ENCODE measurements at places on chromosomes 12 and 14.

DNA sequence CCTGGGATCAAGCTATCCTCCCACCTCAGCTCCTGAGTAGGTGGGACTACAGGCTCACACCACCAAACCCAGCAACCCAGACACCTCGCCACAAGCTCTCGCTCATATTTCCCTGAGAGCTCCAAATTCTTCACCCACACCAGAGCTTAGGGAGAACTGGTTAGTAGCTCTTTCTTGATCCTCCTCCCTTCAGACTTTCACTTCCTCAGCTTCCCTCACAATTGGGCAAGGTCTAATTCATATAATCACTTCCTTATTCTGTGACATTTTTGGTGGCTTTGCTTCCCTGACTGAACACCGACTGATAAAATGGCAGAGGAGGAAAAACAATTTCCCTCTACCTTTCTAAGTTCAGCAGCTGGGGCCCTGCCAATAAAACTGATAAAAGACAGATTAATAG is 88.5 kb downstream of the GXYLT1 start:
- DNase-seq = no peak

- no peak for DNase-seq
These were observed 1.7 kb downstream of the CDK17 start for GRCh38 chr12:96398424-96399119.

DNA sequence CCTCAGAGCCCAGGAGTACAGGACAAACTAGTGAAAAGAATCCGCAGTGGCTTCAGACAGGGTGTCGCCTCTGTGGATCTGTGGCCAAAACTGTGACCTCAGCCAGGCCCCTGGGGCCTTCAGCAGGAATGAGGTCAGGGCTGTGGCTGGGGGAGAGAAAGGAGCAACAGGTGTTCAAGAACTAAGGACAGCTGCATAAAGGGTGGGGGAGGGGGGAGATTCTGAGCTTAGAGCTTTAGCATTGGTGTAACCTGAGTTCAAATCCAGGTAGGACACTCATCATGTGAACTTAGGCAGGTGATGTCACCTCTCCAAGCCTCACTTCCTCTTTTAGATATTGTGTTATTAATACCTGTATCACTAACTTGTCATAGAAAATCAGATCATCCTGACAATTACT is 40.9 kb upstream of the CORO1C start:
- DNase-seq = peak; percentile 42

DNA sequence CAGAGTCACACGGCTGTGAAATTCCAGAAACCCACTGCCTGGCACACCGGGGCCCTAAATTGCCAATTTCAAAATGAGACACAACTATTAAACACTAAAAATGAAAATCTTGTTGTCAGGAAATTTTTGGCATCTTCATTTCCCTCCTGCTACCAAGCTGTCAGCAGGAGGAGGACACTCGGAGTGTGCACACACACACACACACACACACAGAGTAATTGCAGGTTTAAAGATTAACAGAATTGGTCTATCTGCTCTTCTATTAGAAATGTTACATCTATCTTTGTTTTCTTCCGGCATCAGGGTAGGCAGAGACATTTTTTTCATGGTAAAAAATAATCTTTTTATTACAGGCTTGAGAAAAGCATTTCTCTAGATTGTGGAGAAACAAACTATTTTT is 314.2 kb downstream of the EGLN3 start:
- DNase-seq = no peak

GRCh38 chr14:99179506-99179905 is 92.5 kb downstream of the BCL11B start:
- DNase-seq = no peak

- peak; percentile 77 for DNase-seq
These were observed 73.8 kb downstream of the KIAA0586 start for GRCh38 chr14:58501214-58501816.

- no peak for DNase-seq
These were observed at the start of gene PRH2 for GRCh38 chr12:10928746-10929286. Gene PRH2 (plus strand): TSS chr12:10929236. CDS start chr12:10929274, 38 bp downstream.

- no peak for DNase-seq
These were observed 23.1 kb upstream of the BCL2L14 start for GRCh38 chr12:12047682-12048081.

- peak; percentile 75 for DNase-seq
These were observed 8.0 kb upstream of the EVL start for GRCh38 chr14:100056964-100057795.

DNA sequence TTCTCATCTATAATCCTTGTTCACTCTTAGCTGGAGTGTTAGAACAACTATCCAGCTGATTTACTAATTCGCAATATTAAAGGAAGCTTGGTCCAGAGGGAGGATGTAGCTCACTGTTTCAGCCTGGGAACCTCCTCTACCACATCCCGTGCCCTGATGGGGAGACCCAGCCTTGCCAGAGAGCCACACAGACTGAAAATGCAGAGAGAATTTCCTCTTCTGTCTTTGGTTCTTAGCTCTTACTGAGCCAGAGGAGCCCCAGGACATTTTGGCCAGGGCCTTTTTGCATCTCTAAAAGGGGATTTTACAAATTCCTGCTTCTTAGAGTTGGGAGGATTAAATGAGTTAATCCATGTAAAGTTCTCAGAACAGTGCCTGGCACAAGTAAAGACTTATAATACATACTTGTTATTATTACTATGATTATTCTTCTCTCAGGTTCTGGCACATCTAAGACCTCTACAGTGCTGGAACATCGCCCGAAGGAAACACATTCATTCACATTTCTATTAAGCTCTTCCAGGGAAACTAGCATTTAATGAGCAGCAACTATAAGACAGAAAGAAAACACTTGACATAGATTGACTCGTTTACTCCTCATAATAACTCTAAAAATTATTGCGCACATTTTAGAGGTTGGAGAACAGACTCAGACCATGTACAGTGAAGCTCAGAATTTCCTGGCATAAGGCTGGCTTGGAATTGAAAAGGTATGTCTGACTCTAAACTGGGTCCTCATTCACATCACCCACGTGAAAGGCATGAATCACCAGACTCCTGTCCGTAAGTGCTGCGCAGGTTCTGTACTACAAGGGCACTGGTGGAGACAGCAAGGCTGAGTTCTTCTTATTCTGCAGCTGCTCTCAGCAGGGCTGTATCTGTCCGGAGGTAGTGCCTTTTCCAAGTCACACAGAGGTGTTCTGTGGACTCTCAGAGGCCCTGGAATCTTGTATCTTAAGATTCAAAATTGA is 27.8 kb upstream of the AEBP2 start:
- no peak for DNase-seq

- peak; percentile 15 for DNase-seq
These were observed 3.8 kb upstream of the PLEKHG6 start for GRCh38 chr12:6306599-6307220.

GRCh38 chr12:34393821-34394150 is 371.5 kb downstream of the ALG10 start:
- no peak for DNase-seq

GRCh38 chr14:30410986-30411385 is 148.0 kb upstream of the G2E3 start:
- DNase-seq = no peak

DNA sequence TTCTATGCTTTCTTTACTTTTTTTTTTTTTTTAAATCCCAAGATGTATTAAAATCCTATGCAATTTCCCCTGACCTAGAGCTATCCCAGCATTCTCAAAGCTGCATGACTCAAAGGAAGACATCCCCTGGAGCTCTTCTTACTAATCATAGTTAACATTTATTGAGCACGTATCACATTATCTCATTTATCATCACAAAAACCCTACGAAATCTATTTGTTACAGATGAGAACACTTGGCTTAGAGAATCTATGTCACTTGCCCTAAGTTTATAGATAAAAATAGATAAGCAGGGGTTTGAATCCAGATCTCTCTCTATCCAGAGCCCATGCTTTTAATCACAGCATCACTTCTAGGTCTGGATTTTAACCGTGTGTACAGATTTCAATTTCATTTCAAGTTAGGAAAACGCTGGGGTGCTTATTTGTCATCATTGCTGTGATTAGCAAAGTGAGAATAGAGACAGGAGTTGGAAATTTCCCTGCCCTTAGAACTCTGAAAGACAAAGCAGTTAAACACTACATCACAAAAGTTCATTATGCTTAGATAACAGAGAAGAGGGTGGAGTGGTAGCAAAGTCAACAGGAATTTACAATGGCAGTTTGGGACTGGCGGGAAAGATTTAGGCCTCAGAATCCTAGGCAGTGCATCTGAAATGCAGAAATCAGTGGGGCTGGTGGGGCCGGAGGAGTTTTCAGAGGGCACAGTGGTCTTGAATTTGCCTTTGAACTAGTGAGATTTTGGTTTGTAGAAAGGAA is 177.7 kb upstream of the FRMD6 start:
- no peak for DNase-seq

DNA sequence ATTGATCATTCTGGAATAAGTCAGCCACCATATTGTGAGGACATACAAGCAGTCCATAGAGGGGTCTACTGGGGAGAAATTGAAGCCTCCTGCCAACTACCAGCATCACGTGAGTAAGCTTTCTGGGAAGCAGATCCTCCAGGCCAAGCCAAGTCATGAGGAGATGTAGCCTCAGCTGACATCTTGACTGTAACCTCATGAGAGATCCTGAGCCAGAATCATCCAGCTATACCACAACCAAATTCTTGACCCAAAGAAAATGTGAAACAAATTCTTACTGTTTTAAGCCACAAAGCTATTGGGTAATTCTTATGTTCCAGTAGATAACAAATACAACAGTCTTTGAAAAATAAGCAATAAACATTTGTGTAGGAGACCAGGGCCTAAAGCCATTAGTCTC is 479.4 kb upstream of the DCN start:
- no peak for DNase-seq

GRCh38 chr14:70811050-70811449 is 1.7 kb upstream of the MAP3K9 start:
- DNase-seq = no peak
